ENCODE measurements at places on chromosomes 12 and 14.

GRCh38 chr12:54377797-54378515, 6.6 kb downstream of the ZNF385A start:
- no peak for DNase-seq

- no peak for DNase-seq
These were observed 824 bp downstream of the DDX55 start for GRCh38 chr12:123602651-123603195.

GRCh38 chr12:130560321-130560720, 155.8 kb downstream of the RIMBP2 start:
- no peak for DNase-seq

DNA sequence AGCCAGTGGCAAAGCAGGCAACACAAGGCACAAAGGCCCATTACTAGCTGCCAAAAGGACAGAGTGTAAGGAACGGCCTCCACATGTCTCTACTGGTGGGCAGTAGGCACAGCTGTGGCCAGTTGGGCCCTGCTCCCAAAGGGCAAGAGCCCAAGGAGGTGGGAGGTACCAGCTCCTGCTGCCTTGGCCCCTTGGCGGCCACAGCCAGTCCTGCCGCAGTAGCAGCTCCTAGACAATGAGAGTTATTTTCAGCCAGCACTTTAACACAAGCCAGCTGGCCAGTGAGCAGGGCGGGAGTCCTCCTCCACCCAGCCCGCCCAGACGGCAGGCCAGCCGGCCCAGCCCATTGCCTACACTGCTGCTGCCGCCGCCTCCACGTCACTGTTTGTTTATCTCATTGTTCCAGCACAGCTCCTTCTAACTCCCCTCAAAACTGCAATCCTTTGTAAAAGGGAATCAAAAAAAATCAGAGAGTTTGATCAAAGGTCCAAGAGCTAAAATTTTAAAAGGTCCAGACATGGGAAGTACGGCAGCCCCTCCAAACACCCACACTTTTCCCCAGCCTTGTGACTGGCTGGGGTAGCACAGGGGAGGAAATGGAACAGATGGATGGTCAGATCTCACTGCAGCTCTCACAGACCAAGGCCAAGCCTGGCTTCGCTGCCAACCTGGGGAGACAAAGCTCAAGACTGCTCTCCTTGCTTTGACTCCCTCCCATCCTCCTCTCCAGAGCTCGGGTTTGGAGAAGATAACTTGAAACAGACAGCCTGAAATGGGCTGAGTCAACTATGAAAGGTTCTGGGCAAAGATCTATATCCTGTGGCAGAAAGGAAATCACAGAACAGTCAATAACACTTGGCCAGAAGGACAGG, 33.5 kb downstream of the FMNL3 start:
- DNase-seq, result no peak

DNA sequence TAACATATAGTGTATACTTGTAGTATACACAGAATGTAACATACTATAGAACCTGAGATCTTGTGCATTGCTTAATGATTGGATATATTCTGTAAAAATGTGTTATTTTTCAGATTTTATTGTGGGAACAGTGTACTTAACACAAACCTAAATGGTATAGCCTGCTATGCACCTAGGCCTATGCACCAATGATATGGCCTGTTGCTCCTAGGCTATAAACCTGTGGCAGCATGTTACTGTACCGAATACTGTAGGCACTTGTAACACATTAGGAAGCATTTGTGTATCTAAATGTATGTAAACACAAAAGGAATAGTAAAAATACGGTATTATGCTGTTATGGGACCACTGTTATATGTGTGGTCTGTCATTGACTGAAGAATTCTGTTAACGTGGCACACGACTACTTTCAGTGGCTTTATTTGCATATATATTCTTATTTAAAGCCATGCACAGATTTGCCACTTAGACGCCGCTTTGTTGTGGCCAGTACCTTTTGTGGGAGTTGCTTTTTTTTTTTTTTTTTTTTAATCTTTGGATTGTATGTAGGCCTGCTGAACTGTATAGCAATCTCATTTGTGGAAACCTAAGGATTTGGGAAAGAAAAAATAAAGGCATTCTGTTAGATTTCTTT, 7.4 kb downstream of the PAPOLA start:
- no peak for DNase-seq

DNA sequence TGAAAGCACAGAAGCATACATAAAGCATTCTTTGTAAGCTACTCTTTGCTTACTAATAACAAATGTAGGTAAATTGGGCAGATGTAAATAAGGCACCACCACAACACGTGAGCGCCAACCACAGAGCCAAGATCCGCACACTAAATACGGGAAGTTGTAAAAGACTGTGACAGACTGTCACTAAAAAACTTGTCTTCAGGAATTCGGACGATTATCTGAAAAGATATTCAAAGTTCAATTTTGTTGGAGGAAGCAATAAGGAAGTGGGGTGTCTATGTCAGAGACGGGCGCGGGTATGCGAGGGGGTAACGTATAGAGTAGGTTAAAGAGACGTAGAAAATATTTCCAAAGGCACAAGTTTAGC, 1.5 kb upstream of the HSP90B1 start:
- no peak for DNase-seq

DNA sequence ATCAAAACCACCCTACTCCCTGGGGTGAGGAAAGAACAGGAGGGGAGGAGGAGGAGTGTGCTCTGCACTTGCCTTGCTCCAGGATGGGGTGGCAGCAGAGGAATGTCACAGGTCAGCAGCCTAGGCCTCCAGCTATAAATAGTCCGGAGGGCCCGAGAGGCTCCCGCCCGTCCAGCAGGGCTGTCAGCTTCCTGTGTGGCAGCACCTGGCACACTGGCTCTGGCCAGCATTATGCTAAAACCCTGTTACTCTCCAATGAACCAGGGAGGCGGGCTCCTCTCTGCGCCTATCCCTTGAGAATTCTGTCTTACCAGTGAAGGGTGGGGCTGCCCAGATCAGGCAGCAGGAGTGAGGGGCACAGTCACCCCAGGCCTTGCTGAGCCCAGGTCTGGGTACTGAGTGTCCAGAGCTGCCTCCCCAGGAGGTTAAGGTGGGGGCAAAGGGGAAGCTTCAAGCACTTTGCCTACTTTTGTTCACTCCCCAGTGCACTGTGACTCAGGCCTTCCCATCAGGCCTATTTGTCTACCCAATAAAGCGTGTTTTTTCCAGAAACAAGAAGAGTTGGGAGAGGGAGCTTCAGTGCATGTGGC, 1.2 kb upstream of the COX14 start:
- DNase-seq, result no peak

DNA sequence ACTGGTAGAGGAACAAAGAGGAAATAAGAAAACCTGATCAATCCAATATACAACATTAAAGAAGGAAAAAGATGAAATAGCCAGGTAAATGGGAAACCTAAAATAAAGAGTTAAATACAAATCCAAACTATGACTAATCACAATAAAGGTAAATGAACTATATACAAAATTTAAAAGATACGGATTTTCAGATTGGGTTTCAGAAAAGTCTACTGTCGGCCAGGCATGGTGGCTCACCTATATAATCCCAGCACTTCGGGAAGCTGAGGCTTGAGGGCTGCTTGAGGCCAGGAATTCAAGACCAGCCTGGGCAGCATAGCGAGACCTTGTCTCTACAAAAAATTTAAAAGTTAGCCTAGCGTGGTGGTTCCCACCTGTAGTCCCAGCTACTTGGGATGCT, 39.9 kb upstream of the CHGA start:
- DNase-seq, result no peak

DNA sequence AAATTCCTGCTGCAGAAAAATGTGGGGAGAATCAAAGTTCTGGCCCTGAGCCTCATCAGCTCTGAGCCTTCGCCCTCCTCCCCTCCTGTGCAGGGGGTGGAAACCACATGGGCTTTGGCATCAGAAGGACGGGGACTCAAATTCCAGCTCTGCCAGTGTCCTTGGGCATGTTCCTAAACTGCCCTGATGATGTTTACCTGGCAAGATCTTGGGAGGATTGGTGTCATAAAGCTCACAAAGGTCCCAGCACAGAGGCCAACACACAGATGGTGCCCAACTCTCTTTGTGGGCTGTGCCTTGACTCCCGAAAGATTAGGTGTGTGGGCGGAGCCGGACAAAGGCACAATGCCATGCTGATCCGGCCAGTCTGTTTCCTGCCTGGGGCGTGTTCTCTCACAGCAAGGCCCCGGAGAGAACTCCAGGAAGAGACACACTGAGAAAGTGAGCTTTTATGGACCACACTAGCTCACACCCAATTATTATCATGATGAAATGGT, 20.5 kb upstream of the CLMN start:
- no peak for DNase-seq

GRCh38 chr14:41773536-41774279, 167.0 kb downstream of the LRFN5 start:
- DNase-seq, result no peak

DNA sequence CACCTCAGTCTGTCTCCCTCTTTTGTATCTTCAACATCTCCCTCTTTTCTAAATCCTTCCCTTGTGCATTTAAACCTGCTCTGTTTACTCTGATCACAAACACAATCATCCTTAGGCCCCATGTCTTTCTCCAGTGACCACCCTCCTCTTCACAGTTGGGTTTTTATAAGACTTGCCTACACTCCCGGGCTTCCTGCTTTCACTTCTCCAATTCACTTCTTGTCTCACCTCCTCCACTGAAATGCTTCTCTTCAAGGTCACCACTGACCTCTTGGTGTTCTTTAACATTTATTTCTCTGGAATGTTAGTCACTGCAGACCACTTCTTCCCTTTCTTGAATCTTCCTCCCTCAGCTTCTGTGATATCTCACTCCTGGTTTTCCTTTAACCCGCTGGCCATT, 8.7 kb upstream of the SMCO2 start:
- DNase-seq, result no peak

DNA sequence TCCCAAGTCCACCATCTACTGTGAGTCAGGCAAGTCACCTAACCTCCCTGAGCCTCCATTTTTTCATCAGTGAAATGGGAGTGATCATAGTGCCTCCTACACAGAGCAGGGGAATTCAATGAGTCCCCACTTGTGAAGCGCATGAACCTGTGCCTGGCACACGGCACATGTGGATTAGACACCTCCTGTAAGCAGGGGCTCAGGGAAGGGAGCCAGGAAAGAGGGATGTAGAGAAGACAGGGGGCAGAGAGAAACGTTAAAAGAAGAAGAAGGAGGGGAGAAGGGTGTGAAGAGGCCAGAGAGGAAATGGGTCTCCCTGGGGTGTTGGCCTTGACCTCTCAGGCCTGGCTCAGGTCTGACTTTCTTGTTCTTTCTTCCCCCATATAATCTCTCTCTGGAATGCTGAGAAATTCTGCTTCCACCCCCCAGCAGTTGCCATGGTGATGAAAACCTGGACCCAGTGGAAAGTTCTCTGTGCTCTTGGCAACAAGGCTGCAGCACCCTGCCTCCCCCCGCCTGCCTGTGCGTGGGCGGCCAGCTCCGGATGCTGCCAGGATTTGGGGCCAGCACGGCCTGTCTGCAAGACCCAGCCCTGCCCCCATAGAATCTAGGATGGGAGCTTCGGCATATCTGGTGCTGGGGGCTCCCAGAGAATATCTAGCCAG, 94.5 kb downstream of the CALM1 start:
- no peak for DNase-seq

DNA sequence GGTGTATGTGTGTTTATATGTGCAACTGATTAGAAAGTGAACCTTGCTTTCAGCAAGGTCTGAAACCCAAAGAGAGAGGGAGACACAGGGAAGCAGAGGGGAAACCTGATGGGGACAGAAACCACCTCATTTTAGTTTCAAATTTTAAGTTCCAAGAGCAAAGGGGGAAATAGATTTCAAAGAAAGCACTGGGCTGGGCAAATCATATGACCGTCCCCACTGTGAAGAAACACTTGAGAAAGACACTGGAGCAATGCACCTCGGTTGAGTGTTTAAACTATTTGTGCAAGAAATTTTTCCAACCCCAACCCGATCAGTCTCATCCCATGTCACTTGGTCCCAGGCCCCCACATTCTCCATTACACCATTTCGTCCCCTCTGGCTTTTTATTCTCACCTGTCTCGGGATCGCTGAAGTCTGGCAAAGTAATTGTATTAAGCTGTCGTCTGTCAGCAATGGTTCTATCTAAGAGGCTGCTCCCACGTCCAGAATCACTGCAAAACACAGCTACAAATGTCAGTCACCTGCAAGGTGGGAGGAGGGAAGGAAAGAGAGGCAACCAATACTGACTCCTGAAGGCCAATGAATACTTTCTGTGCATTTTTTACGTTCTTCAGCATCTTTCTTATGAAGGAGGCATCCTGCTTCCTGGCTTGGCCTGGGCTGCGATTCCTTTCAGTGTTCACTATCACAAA, 205.7 kb downstream of the TTC7B start:
- DNase-seq, result no peak

DNA sequence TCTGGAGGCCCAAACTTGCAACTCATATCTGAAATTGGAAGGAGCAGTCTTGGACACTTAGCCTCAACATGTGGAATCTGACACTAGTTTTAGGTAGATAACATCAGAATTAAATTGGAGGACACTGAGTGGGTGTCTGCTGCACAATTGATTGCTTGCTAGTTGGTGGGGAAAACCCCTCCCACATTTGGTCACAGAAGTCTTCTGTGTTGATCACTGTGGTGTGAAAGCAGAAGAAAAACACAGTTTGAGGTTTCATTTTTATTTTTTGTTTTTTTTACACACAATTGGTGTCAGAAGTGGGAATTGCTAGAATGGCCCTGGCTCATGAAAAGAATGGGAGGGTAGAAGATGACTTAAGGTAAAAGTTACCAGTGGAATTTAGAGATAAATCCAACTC, 78.0 kb upstream of the CD163 start:
- no peak for DNase-seq

DNA sequence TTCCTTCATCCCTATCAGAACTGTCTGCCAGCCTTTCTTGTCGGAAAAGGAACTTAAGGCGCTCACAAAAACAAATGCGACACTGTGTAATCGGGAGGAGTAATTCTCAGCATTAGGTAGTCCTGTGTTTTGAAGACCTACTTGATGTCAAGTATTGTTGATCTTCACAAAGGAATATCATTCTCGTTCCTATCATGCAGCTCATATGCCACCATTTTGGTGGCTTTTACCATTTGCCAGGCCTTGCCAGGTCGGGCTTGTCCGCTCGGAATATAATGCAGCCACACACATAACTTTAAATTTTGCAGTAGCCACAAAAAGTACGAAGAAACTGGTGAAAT, 903 bp upstream of the PPP4R3A start:
- DNase-seq, result no peak

DNA sequence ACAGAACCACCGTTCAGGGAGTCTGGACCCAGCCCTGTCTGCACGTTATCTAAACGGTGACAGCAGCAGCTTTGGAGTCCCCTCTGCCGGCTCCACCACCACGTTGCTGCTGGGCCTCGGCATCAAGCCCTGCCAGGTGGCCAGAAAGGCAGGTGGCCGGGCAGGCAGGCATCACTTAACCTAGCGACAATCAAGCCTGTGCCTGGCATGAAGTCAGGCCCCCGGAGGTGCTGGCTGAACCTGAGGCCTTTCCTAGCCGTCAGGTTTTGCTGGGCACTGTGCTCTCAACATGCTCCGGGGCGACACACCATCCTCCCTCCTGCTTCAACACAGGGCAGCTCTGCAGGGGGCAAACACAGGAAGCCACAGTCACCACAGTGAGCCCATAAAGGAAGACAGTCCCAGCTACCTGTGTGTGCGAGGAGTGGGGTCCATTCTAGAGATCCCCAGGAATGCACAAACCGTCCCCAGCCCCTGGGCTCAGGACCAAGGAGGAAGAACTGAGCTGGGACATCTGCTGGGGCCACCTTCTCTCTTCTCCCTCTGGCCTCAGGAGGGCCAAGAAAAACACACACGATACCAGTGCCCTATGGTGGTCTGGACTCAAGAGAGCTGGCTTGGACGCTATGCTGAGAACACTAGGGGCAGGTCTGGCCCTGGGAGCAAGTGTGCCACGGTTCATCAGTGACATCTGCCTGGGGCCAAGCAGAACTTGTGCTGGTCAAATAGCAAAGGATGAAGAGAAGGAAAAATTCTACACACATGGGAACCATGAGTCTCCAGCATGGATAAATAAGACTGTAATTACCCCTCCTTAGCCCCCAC, 44.7 kb downstream of the CCDC88C start:
- DNase-seq, result no peak

All from activated CD8-positive, alpha-beta memory T cell treated with anti-CD3 and anti-CD28 coated beads for 1 hour (primary cell).